Melanocyte of skin (primary cell): ENCODE measurements at places on chromosomes 16 and 17. TPM values are rescaled to one million over a fixed set of nuclear protein-coding genes. Genes with fewer than 3 reads are reported as not detected.

The NOL3 gene
- 11.7 and 20.7 TPM in 2 replicates for total RNA-seq

The REXO5 gene
- total RNA-seq, result 4.7 and 4.8 TPM in 2 replicates

The ALOX15B gene
- total RNA-seq, result under 0.01 TPM in 1 of 2 replicates, not detected in the other

The KCNH6 gene
- total RNA-seq, result not detected in 2 replicates

The SLC5A11 gene
- under 0.01 and 0.15 TPM in 2 replicates for total RNA-seq

The DNAH3 gene
- total RNA-seq, result under 0.01 TPM in 1 of 2 replicates, not detected in the other

The SLC6A2 gene
- not detected in 2 replicates for total RNA-seq

The CHD9NB gene
- 0.77 and 1.3 TPM in 2 replicates for total RNA-seq

The KRT39 gene
- total RNA-seq, result not detected in 2 replicates

The C1QTNF8 gene
- not detected in 2 replicates for total RNA-seq

The THRA gene
- 22.1 and 27.0 TPM in 2 replicates for total RNA-seq

The SPATA22 gene
- total RNA-seq, result 0.69 TPM in 1 of 2 replicates, not detected in the other

The CDH3 gene
- 196 and 233 TPM in 2 replicates for total RNA-seq

The CDH8 gene
- total RNA-seq, result not detected in 2 replicates

The MARVELD3 gene
- not detected in 2 replicates for total RNA-seq

The ABCC12 gene
- total RNA-seq, result not detected in 2 replicates

The APOBR gene
- under 0.01 TPM in 1 of 2 replicates, not detected in the other for total RNA-seq

The GH2 gene
- total RNA-seq, result not detected in 2 replicates

The RAP1GAP2 gene
- total RNA-seq, result 1.0 and 1.1 TPM in 2 replicates

The ARL5C gene
- under 0.01 TPM in 1 of 2 replicates, not detected in the other for total RNA-seq

The TMC8 gene
- total RNA-seq, result 1.2 and 1.3 TPM in 2 replicates

The CHST4 gene
- total RNA-seq, result not detected in 2 replicates

The SNRNP25 gene
- total RNA-seq, result 25.3 and 39.3 TPM in 2 replicates
